A673 (cell line): ENCODE measurements at places on chromosomes 6 and 20. TPM values are rescaled to one million over a fixed set of nuclear protein-coding genes. Genes with fewer than 3 reads are reported as not detected.

DNA sequence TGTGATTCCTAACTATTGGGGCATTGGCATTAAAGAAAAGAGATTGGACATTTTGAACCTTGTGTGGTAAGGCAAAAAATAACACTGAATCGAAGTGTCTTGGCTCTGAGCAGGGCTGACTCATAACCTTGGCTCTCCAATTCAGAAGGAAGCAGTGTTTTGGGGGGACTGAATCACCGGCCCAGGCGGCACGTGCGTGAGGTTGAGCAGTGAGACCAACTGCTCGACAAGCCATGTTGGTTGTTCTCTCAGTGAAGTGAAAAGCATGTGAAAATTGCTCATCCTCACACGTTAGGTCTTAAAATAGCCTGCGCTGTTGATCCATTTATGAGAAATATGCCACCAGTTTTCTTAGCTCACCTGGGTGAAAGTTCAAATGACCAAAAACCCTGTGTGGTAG is 137.8 kb upstream of the SPACA1 start:
- no peaks in the 10 kb centered on the region for H3K4me1 ChIP-seq
- no peak overlapping the region for H3K27ac ChIP-seq
- no peak overlapping the region for H3K4me3 ChIP-seq
- DNase-seq, result no peak
- no peaks in the 10 kb centered on the region for H3K36me3 ChIP-seq

- H3K27ac ChIP-seq, result no peak overlapping the region
- H3K27me3 ChIP-seq, result no peaks in the 10 kb centered on the region
- H3K36me3 ChIP-seq, result no peaks in the 10 kb centered on the region
- no peaks in the 10 kb centered on the region for H3K4me1 ChIP-seq
- DNase-seq, result no peak
These were observed 129.1 kb downstream of the DST start for GRCh38 chr6:56513631-56514030.

GRCh38 chr6:97524811-97525210 is 241.8 kb upstream of the MMS22L start:
- peak; percentile 75 for DNase-seq
- peak overlapping the region; percentile 76 for H3K27ac ChIP-seq
- peaks cover 40% of the 10 kb centered on the region for H3K4me1 ChIP-seq
- H3K36me3 ChIP-seq, result no peaks in the 10 kb centered on the region

DNA sequence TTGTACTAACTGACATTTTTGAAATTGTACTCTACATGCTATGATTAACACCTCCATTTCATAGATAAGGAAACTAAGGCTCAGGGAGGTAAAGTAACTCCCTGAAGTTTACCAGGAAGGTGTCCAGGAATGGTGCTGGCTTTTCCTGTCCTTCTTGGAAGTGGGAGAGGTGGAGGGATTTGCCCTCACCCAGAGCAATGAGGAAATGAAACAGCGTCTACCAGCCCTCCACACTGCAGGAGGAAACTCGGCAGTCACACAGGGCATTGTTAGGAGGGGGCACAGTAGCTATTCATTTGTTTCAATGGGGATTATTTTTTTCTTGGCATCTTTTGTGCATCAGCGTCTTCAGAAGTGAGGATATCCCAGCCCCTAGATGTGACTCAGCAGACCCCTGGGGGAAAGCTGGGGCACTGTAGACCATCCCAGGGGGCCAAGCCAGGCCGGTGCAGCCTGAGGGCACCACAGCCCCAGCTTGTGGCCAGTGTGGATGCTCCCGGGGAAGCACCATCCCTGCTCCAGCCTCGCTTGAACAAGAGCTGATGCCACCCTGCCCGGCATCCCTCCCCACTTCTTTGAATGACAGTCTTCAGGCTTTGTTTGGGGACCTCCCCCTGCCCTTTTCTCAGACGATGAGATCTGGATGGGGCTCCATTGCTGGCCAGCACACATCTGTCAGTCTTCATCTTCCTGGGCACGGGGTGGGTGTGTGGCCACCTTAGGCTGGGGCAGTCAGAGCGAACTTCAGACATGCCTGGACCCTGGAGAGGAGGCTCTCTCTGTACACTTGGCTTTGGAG is 224.4 kb upstream of the PMEPA1 start:
- H3K36me3 ChIP-seq, result no peaks in the 10 kb centered on the region
- H3K27me3 ChIP-seq, result no peaks in the 10 kb centered on the region
- H3K27ac ChIP-seq, result no peak overlapping the region
- no peak overlapping the region for H3K4me3 ChIP-seq

DNA sequence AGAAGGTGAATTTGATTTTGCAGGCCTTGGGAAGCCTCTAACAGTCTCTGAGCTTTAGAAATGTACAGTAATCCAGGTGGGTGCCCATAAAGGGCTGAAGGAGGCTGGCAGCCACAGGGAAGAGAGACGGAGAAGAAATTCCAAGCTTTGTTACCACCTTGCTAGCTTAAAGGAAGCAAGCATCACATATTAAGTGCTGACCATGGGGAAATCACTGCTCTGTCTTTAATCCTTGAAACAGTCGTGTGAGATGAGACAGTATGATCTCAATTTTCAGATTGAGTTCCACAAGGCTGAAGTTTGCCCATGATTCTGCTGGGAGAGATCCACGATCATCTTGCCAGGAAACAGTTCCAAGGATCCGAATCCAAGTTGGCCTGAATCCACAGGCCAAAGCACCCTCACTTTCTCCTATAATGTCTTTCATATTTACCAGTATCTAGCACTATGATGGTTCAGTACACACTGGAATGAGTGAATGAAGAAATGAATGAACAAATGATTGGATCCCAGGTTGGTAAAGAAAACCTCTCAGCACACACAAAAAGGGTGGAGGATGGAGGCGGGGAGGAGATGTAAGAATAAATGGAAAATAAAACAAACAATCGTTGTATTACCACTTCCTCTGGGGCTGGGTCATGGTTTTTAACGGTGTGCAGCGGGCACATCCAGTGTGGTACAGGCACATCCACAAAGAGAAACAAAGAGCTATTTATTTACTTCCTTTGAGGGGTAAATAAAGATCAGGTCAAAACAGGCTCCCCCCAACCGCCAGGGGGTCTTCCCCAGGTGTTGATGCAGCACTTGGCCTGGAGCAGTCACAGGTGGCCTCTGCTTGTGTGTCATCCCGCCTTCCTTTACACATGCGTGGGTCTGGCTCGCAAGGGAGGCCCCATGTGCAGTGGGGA is 28.2 kb upstream of the TAF8 start:
- no peak overlapping the region for H3K4me3 ChIP-seq
- no peaks in the 10 kb centered on the region for H3K4me1 ChIP-seq
- no peak overlapping the region for H3K27ac ChIP-seq
- H3K27me3 ChIP-seq, result no peaks in the 10 kb centered on the region
- DNase-seq, result no peak

- no peaks in the 10 kb centered on the region for H3K36me3 ChIP-seq
- H3K27me3 ChIP-seq, result no peaks in the 10 kb centered on the region
- DNase-seq, result no peak
- peaks cover 24% of the 10 kb centered on the region for H3K4me1 ChIP-seq
- no peak overlapping the region for H3K27ac ChIP-seq
These were observed 174.1 kb downstream of the CARMIL1 start for GRCh38 chr6:25453288-25453687.

GRCh38 chr20:53345536-53346334 is 247.9 kb downstream of the ZNF217 start:
- no peaks in the 10 kb centered on the region for H3K36me3 ChIP-seq
- no peaks in the 10 kb centered on the region for H3K27me3 ChIP-seq
- no peak overlapping the region for H3K4me3 ChIP-seq
- no peak for DNase-seq
- no peak overlapping the region for H3K27ac ChIP-seq
- peaks cover 19% of the 10 kb centered on the region for H3K4me1 ChIP-seq

GRCh38 chr20:33992145-33992922 is 1.4 kb upstream of the RALY start:
- no peak for DNase-seq
- H3K27ac ChIP-seq, result peak overlapping the region; percentile 80
- peaks cover 14% of the 10 kb centered on the region for H3K4me1 ChIP-seq
- no peaks in the 10 kb centered on the region for H3K36me3 ChIP-seq
- peak overlapping the region; percentile 68 for H3K4me3 ChIP-seq
- H3K27me3 ChIP-seq, result no peaks in the 10 kb centered on the region

Gene SOX18
- total RNA-seq, result 0.30 and 0.70 TPM in 2 replicates

Gene SLC26A8
- not detected in 2 replicates for total RNA-seq
